Aorta (tissue), 5 donors: ENCODE measurements at places on chromosomes 4 and X. TPM values are rescaled to one million over a fixed set of nuclear protein-coding genes. Genes with fewer than 3 reads are reported as not detected.

The MOB1B gene
- 29.8 TPM for total RNA-seq

The ZAR1 gene
- total RNA-seq, result not detected

The YIPF7 gene
- total RNA-seq, result not detected

The SPANXC gene
- total RNA-seq, result not detected

The UGT2B11 gene
- not detected for total RNA-seq

The STBD1 gene
- 16.8 TPM for total RNA-seq

The EREG gene
- total RNA-seq, result 6.3 TPM

The SLC10A6 gene
- total RNA-seq, result 4.2 TPM

The MAGEB10 gene
- total RNA-seq, result not detected

The NAT8L gene
- total RNA-seq, result 0.23 TPM

DNA sequence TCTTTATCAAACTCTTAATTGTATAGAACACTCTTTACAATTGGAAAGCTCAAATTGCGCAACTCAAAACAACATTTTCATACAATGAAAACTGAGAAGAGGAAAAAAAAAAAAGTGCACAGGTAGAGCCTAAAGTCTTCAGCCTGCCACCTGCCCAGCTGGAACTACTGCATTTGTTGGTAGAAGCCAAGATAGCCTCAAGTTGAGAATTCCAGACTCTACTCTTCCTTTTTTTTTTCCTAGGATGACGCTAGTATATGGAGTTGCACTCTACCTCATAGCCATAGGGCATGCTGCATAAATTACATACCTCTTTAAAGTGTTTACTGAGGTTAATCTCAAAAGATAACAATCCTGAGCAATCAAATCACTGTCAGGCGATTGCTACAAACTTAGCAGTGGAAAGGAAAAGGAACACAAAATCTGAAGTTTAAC is 13.6 kb downstream of the ABCG2 start:
- DNase-seq, result no peak

- no peak for DNase-seq
Observed at GRCh38 chr4:123393721-123394120, 2.9 kb upstream of the SPRY1 start.

DNA sequence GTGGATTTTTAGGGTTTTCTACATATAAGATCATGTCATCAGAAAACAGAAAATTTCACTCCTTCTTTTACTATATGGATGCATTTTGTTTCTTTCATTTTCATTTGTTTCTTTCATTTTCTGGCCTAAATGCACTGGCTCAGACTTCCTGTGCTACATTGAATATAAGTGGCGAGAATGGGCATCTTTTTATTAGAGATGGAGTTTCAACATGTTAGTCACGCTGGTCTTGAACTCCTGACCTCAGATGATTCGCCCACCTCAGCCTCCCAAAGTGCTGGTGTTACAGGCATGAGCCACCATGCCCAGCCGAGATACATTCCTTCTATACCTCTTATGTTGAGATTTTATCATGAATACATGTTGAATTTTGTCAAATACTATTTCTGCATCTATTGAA is 61.8 kb downstream of the BRWD3 start:
- DNase-seq, result no peak

- no peak for DNase-seq
Observed at GRCh38 chr4:150402871-150403272, 179.1 kb upstream of the MAB21L2 start.

DNA sequence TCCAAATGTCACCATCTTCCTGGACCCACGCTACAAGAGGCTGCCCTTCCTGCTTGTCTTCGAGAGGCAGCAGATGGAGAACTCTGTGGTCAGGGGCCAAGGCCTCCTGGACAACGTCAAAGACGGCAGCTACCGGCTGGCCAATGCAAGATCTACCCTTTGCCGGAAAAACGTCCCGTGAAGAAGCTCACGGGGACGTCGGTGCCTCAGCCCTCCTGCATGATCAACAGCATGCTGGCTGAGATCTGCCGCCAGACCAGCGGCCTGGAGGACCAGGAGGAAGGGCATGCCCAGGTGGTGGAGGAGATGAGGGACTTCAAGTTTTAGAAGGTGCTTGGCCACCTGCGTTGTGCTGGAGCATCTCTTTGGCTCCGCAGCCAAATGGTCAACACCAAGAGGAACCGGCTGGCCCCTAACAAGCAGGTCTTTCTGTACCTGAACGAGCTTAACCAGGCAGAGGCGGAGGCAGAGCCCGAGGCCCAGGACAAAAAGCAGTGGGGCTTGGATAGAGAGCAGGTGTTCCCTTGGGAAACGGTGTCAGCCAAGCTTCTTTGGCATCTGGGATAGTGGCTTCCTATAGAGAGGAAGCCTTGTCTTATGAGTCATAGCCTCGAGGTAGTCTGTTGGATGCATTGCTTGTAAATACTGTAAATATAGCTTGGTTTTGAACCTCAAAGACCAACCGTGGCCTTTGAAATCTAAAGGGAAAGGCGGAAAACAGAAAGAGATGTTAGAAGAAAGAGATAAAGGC is 94.8 kb upstream of the ELOVL6 start:
- DNase-seq, result no peak

GRCh38 chrX:5176766-5177165 is 1051.9 kb downstream of the NLGN4X start:
- no peak for DNase-seq

GRCh38 chr4:5050520-5051277 is 581 bp upstream of the STK32B start:
- DNase-seq, result peak; percentile 87

- DNase-seq, result no peak
Observed at GRCh38 chr4:56342746-56343145, 44.5 kb downstream of the AASDH start.

- no peak for DNase-seq
Observed at GRCh38 chrX:12991575-12991974, 16.7 kb downstream of the TMSB4X start.

DNA sequence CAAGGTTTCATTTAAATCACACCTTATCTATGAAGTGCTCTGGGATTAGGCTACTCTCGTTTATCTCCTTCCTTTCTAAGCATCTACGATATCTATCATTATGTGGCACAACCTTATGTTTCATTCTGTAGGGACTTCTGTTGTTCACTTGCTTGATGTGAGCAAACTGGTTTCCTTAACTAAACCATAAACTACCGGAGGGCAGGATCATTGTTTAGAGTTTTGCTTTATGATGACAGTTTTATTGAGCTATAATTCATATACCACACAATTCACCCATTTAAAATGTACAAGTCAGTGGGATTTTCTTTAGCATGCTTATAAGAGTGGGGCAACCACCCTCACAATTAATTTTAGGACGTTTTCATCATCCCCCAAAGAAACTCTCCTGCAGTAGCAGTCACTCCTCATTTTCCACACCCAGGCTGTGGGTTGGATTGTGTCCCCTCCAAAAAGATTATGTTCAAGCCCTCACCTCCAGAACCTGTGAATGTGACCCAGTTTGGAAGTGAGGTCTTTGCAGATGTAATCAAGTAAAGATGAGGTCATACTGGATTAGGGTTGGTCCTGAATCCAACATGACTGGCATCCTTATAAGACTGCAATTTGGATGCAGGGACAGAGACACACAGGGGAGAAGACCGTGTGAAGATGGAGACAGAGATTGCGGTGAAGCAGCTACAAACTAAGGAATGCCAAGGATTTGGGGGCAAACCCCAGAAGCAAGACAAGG is 42.1 kb upstream of the SH3RF1 start:
- DNase-seq, result no peak

DNA sequence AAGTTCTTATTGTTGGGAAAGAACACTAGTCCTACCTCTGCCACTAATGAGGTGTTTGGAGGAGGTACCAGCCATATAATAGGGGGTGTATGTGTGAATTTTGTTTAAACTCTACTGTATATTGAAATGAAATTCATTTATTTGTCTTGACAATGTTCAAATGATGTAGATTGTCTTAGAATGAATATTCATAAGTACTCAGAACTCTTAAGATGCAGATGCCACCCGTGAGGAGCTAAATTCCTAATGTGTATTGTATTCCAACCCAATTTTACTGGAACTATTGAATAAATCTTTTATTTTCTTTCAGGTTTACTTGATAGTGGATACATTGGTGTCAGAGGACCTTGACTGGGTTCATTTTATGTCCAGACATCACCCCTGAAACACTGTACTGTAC is 63.9 kb upstream of the RAB33B start:
- DNase-seq, result no peak

DNA sequence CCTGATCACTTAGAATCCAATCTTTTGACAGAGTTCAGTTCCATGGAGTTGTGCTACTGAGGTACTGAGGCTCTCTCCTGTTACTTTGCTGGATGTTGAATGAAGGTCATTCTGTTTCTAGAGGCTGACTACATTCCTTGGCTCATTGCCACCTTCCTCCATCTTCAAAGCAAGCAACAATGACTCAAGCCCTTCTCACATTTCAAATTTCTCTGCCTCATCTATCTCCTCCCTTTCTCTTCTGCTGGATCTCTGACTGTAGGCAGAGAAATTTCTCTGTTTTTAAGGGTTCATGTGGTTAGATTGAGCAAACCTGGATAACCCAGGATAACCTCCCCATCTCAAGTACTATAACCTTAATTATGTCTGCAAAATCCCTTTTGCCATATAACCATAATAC is 775.4 kb downstream of the STPG2 start:
- DNase-seq, result no peak

DNA sequence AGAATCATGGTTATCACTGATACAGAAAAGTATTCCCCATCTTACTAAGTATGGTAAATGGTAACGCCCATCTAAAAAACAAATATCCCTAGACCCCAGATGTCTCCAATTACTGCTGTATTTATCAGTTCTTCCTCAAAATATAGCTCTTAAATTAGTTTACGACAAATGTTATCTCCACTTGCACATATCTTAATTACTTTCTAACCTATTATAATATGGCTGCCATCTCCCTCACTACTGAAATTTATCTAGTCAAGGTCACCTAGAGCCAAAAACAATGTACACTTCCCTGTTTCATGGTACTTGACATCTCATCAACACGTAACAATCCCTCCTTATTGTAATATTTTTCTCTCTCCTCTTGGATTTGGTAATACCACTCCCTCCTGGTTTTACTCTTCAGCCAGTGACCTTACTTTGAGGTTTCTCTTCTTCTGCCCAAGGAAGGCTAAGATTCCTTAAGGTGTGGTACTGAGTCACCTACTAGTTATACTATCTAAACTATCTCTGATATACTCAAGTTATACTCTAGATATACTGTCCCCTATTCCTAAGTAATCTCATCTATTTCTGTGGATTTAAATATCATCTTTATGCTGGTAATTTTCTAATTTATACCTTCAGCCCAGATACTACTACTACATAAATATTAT is 8.6 kb downstream of the LCORL start:
- no peak for DNase-seq

DNA sequence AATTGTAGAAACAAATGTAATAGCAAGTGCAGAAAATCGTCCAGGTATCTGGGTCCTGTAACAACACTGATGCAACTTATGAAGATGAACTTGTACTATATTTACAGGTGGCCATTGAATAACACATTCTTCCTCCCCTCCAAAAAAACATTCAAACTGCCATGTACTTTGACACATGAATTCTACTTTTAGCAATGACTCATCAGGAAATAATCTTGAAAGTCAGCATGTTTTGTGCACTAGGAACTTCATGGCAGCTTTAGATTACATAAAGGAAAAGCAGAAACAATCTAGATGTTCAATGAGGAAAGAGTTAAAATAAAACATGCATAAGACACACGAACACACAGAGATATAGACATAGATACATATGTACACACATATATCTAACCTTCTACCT is 2.5 kb downstream of the PABPC1L2A start:
- no peak for DNase-seq

GRCh38 chr4:140641789-140642439 is 73.2 kb upstream of the UCP1 start:
- no peak for DNase-seq

DNA sequence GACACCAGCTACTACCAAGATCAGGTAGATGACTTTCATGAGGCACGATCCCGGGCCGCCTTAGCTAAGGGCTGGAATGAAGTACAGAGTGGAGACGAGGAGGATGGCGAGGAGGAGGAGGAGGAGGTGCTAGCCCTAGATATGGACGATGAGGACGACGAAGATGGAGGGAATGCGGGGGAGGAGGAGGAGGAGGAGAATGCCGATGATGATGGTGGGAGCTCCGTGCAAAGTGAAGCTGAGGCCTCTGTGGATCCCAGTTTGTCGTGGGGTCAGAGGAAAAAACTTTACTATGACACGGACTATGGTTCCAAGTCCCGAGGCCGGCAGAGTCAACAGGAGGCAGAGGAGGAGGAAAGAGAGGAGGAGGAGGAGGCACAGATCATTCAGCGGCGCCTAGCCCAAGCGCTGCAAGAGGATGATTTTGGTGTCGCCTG is 481 bp downstream of the UTP3 start:
- no peak for DNase-seq

DNA sequence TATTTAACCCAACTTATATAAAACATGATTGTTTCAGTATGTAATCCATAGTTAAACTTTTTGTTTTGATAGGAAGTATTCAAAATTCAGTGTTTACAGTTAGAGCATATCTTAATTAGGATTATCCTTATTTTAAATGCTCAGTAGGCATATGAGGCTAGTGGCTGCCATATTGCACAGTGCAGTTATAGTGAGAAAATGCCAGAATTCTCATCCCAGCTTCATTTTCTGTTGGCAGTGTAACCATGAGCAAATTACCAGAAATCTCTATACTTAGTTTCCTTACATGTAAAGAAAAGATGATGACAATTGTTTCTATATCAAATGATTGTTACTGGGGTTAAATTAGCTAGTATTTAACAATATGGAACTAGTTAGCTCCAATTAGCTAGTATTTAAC is 265.8 kb downstream of the ARAP2 start:
- no peak for DNase-seq

DNA sequence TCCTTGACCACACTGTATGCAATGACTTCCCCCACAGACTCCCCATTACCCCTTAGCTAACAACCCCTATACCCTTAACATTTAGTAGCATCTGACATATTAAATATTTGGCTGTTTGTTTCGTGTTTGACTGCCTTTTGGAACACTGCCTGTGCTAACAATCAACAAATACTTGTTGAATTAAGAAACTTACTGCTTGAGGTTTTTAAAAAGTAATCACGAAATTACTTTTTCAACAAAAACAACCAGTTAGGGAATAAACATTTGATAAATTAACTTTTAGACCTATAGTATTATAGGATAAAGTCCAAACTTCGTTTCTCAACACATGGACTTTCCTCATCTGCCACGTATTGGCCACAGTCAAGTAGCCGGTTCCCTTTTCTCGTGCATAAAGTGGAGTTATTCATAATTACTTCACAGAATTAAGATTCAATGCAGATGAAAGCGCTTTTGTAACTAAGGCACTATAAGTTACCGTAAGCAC is 555 bp upstream of the ELMOD2 start:
- DNase-seq, result no peak

DNA sequence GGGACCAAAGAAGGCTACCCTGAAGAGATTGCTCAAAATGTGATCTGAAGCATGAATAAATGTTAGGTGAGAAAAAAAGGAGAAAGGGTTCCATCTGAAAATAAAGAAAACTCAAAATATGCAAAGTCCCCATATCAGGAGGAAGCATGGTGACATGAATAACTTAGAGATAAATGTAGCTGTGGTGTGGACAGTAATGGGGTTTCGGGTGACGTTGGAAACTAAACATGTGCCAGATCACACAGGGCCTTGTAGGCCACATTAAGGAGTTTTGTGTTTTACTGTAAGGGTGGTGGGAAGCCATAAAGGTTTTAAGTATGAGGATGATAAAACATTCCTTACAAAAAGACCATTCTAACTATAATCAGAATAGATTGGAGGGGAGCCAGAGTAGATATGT is 40.3 kb upstream of the ACSL4 start:
- no peak for DNase-seq
